Natural killer cell treated with Interleukin-12 subunit alpha and Interleukin-12 subunit beta and Interleukin-15 and Interleukin-18, amount 100 ng/mL, for 72 hours (primary cell): ENCODE measurements at places on chromosomes 11 and 22. TPM values are rescaled to one million over a fixed set of nuclear protein-coding genes. Genes with fewer than 3 reads are reported as not detected.
A peak's percentile ranks its signal among the peaks of the same experiment; 100 is the strongest.

MORC2 gene
- 30.4 TPM for total RNA-seq

TRIM3 gene
- total RNA-seq: 6.1 TPM

C11orf98 gene
- total RNA-seq: 131 TPM

DNA sequence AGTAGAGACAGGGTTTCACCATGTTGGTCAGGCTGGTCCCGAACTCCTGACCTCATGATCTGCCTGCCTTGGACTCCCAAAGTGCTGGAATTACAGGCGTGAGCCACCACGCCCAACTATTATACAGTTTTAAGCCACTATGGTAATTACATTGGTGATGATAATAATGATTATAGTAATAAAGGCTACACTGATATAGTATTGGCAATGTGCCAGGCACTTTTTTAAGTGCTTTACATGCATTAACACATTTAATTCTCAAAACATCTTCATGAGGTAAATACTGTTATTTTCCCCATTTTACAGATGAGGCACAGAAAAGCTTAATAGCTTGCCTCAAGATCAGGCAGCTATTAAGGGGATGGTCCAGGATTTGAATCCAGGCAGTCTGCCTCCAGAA, 222.5 kb downstream of the SOX6 start:
- no peaks in the 10 kb centered on the region for H3K4me1 ChIP-seq
- H3K27ac ChIP-seq: no peak overlapping the region
- no peak overlapping the region for H3K4me3 ChIP-seq
- H3K36me3 ChIP-seq: no peaks in the 10 kb centered on the region

DNA sequence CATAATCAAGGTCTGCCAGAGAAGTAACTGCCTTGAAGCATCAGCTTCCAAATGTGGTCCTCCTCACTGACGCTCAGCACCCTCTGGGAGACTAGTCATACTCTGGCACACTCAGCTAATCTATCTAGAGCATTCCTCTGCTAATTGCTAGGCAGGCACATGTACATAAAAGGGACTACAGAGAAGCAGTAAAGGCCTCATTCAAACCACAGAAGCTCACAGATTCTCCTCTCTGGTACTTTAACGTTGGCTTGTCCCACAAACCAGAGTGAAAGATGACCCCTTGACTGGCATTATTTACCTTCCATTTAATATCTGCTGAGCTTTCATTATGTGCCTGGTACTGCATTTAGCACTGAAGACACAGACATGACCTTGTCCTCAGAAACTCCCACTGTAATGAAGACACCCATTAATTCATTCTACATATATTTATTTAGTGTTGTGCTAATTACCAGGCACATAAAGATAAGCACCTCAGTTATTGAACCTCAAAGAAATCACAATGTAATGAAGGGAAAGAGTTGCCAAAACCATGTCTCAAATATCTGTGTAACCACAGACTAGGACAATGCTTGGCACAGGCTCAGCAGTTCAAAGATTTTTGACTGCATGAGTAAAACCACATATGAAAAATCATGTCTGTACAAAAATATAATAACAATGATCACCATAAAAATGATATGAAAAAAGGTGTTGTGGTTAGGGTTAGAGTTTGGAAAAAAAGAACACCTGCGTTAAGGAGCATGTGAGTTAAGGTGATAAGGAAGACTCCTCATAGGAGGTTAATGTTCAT, 550.4 kb downstream of the DLG2 start:
- H3K4me1 ChIP-seq: no peaks in the 10 kb centered on the region
- H3K36me3 ChIP-seq: peaks cover 6% of the 10 kb centered on the region
- H3K4me3 ChIP-seq: no peak overlapping the region

DNA sequence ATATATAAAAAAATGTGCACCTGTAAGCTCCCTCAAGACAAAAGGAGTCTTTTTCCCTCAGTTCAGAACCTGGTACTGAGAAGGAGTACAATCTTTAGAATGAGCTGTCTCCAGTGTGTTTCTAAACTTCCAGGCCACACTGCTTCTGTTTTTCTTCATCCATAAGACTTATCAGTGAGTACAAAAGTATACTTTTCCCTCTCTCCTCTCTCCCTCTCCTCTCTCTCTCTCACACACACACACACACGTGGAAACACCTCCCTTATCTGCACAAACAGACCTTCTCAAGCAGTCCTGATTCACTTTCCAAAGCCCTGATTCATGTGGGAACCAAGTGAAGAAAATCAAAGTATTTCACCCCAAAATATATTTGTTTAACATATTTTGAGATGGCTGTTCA, 220.7 kb upstream of the UBASH3B start:
- no peak overlapping the region for H3K27ac ChIP-seq
- no peaks in the 10 kb centered on the region for H3K36me3 ChIP-seq
- H3K27me3 ChIP-seq: peaks cover 32% of the 10 kb centered on the region
- H3K4me3 ChIP-seq: no peak overlapping the region
- no peak for DNase-seq
- no peaks in the 10 kb centered on the region for H3K4me1 ChIP-seq

GRCh38 chr22:25774575-25775026, 32.6 kb downstream of the MYO18B start:
- peaks cover 5% of the 10 kb centered on the region for H3K27me3 ChIP-seq
- H3K27ac ChIP-seq: no peak overlapping the region
- no peaks in the 10 kb centered on the region for H3K36me3 ChIP-seq
- no peak overlapping the region for H3K4me3 ChIP-seq
- DNase-seq: no peak
- peaks cover 5% of the 10 kb centered on the region for H3K4me1 ChIP-seq

DNA sequence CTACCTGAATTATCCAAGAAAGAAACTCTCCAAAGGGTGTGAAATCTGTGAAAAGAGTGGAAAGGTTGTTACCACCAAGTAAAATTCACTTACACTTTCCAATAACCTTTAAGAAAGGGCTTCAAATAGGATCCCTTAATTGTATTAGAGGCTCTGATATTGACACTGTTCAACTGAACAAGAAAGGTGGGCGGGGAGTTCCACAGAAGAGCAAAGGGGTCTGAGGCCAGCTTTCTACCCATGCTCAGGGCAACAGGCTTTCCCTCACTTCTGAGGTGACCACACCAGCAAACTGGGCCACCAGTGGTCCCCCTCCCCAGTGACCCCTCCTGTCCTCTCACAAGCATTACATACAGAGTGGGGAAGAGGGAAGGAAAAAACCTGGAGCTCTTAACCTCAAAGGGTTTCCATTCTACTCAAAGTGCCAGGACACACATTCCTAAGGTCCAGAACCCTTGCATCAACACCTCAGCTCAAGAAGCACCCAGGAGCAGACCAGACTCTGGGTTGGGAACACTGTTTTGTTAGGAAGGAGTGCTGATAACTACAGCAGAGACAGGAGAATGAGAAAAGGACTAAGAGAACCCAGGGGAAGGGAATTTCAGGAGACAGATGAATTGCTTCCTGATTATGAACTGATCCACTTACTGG, 71.6 kb upstream of the AKIP1 start:
- H3K4me1 ChIP-seq: no peaks in the 10 kb centered on the region
- no peak overlapping the region for H3K27ac ChIP-seq
- no peaks in the 10 kb centered on the region for H3K36me3 ChIP-seq
- no peak for DNase-seq
- no peak overlapping the region for H3K4me3 ChIP-seq

- no peak overlapping the region for H3K27ac ChIP-seq
- no peak overlapping the region for H3K4me3 ChIP-seq
- peaks cover 25% of the 10 kb centered on the region for H3K4me1 ChIP-seq
- H3K27me3 ChIP-seq: peaks cover 14% of the 10 kb centered on the region
- no peaks in the 10 kb centered on the region for H3K36me3 ChIP-seq
Observed at GRCh38 chr22:38946771-38947170, 10.6 kb upstream of the APOBEC3A start.

DNA sequence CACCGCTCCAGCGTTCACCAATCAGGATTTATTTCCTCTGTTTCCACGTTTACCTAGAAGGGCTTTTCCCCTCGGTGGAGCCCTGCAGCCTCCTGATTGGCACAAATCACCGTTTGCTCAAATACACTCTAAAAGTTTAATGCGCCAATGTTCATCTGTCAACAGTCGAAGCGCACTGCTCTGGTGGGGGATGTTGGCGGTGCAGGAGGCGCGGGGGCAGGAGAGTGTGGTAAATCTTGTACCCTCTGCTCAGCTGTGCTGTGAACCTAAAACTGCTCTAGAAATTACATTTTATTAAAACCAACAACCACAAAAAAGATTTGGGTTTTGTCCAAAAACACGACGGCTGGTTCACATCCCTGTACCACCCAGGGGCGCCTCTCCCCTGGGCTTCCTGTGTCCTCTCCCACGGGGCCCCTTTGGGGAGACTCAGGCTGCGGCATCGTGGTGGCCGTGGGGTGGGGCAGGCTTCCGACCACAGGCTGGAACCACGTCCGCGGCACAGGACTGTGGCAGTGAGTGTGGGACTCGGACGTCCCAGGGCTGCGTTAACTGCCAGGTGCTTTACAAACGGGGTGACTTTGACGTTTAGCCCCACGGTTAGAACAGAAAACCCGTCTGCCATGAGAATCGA, 13.5 kb downstream of the TTLL8 start:
- no peaks in the 10 kb centered on the region for H3K36me3 ChIP-seq
- DNase-seq: peak; percentile 45
- H3K27me3 ChIP-seq: peaks cover 14% of the 10 kb centered on the region
- peaks cover 4% of the 10 kb centered on the region for H3K4me1 ChIP-seq
- H3K4me3 ChIP-seq: no peak overlapping the region
- no peak overlapping the region for H3K27ac ChIP-seq

DNA sequence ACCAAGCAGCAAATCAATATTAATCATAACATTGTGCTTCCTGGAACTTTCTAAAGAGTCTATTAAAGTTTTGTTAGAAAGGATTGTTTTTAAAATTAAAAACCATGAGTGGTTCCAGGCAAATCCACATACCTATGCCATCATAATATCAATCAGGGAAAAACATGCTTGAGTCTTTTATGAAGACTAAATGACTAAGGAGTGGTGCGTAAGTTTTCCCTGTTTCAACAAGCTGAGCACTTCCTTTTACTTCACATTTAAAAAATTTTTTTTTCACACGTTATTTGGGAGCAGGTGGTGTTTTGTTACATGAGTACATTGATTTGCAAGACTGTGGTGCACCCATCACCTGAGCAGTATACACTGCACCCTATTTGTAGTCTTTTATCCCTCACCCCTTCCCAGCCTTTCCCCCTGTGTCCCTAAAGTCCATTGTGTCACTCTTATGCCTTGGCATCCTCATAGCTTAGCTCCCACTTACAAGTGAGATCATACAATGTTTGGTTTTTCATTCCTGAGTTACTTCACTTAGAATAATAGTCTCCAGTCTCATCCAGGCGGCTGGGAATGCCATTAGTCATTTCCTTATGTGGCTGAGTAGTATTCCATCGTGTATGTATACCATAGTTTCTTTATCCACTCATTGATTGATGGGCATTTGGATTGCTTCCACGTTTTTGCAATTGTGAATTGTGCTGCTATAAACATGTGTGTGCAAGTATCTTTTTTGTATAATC, 1190.3 kb upstream of the RAG2 start:
- peaks cover 21% of the 10 kb centered on the region for H3K36me3 ChIP-seq
- H3K27ac ChIP-seq: no peak overlapping the region
- H3K4me3 ChIP-seq: no peak overlapping the region
- DNase-seq: no peak

DNA sequence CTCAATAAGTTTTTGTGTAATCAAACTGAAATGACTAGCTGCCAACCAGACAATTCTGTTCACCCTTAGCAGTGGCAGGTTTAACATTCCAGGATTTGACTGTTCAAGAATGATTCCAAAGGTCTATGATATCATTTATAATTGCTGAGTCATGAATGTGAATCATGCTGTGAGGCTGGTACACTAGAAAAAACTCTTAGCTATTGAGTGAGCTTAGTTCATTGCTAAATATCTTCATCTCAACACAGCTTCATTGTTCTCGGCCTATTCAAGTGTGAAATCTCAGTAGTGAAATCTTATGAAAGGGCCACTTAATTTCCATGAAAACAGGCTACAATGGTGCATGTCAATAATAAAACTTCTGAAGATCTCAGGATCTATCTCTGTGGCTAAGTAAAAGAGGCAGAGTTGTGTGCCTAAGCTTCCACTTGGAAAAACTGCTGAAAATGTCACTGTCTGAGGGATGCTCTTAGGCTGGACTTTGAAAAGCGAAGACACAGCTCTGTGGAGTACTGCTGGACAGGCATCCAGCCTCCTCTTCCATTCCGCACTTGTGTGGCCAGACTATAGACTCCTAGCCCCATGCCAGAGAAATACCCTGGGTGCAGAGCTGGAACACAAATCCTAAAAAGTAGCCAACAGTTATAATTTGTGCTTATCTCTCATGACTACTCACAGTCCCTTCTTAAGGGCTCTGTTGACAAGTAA, 12.8 kb downstream of the AQP11 start:
- no peak overlapping the region for H3K4me3 ChIP-seq
- no peaks in the 10 kb centered on the region for H3K36me3 ChIP-seq
- no peaks in the 10 kb centered on the region for H3K4me1 ChIP-seq
- peak overlapping the region; percentile 12 for H3K27ac ChIP-seq

GRCh38 chr22:36375071-36375980, 12.4 kb downstream of the MYH9 start:
- H3K4me3 ChIP-seq: peak overlapping the region; percentile 50
- H3K27ac ChIP-seq: peak overlapping the region; percentile 66
- peaks cover 73% of the 10 kb centered on the region for H3K4me1 ChIP-seq
- peaks cover 4% of the 10 kb centered on the region for H3K36me3 ChIP-seq
- H3K27me3 ChIP-seq: no peaks in the 10 kb centered on the region
- DNase-seq: no peak

GRCh38 chr22:46732513-46732912, 5.5 kb downstream of the CERK start:
- DNase-seq: peak; percentile 34
- no peak overlapping the region for H3K4me3 ChIP-seq
- peaks cover 44% of the 10 kb centered on the region for H3K4me1 ChIP-seq
- H3K27ac ChIP-seq: no peak overlapping the region
- no peaks in the 10 kb centered on the region for H3K36me3 ChIP-seq
- H3K27me3 ChIP-seq: no peaks in the 10 kb centered on the region
